ENCODE measurements at places on chromosomes 12 and 14.
A peak's percentile ranks its signal among the peaks of the same experiment; 100 is the strongest.

DNA sequence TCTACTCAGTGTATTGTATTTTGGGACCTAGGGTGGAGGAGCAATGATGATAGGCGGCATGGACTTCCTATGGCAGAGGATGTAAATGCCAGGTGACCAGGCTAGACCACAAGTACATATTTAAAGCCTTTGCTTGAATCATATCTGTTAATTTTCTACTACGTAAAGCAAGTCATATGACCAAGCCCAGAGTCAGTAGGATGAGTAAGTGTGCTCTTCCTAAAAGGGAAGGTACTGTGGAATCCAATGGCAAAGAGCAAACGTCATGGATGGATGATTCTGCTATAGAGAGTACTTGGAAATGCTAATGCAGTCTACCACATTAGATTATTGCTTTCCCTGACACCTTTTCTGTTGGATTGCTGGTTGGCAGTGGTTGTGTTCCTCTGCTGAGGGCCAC is 16.8 kb downstream of the GPATCH2L start:
- DNase-seq = no peak

- DNase-seq = no peak
Measured at GRCh38 chr14:65206078-65206447, 103.7 kb upstream of the MAX start.

DNA sequence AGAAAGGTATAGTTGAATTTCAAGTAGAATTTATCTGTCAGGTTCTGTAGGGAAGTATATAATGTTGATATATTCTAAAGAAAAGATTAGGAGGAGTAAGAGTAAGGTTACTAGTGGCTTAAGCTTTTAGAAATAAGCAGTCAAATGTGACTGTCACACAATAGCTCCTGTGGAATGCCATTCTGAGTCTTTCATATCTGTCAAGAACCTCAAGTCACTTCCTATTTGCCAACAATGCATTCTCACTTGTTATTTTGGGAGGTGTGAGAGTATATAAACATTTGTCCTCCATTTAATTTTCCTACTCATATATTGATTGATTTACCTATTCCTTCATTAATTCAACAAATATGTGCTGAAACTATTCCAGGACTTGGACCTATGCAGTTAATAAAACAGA is 11.7 kb downstream of the CLEC9A start:
- DNase-seq = no peak

DNA sequence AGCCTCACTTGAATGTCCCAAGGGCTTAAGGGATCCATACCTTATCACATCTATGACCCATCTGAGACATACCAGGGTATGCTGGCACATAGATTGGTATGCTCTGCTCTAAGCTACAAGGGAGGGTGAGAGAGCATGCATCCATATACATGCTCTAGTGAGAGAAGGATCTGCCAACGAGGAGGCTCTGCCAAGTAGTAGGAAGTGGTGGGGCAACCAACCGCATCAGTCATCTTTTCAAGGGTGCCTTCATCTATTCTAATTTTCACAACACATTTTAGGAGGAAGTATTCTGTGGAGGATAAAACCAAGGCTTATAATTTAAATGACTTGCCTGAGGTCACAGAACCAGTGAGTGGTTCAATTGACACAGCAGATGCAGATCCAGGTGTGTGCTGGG is 6.6 kb upstream of the PPM1A start:
- DNase-seq = no peak

GRCh38 chr14:53875324-53875897 is 81.2 kb downstream of the BMP4 start:
- DNase-seq = no peak

DNA sequence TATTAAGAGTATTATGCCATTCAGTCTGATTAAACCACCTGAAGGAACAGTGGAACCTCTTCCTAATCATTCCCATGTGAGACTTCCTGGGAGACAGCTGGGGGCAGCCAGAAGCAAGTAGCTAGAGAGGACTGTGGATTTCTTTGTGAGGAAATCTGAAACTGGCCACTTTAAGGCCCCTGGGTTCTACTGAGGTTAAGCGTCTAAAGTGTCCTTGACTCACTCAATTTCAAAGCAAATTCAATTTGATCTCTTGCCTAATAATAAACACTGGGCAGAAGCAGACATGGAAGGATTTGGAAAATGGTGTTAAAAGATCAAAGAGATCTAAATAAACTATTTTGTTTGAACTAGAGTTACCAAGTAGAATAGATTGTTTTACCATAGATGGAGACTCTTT is 909.9 kb downstream of the NRXN3 start:
- DNase-seq = no peak

- no peak for DNase-seq
Measured at GRCh38 chr12:12088761-12089160, 18.0 kb downstream of the BCL2L14 start.

GRCh38 chr14:104864267-104865080 is 594 bp upstream of the CEP170B start:
- no peak for DNase-seq

DNA sequence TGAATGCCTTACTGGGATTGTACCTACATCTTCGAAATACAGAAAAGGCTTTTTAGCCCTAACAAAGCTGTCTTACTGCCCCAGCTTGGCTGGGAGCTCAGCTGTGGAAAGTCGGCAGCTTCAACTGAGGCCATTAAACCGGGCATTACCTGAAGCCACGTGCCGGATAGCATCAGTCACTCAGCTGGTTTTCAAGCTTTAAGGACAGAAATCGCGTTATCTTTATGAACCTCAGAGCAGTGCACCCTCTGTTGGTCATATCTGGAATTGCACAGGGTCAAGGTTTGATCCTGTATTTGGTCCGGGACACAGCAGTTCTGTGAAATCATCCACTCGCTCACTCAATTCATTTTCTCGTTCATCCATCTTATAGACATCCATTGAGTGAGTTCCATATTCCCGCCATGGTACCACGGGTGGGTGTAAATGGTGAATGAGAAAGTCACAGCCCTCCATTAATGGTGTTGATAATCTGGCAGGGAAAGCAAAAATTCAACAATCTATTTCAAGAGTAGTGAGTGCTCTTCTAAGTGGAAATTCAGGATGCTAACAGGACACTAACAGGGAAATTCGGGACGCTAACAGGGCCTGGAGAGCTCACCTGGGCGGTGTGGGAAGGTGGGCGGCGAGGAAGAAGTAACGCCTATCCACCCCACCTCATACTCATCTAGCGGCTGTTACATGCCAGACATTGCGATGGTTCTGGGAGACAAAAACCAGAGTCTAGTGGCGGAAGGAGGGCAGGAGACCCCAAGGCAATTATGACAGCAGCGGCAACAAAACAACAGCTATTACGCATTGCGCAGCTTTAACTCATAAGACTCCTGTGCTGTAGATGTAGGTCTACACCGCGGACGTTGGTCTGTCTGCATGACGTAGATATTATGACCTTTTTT is 60.6 kb upstream of the TCL1A start:
- DNase-seq = peak; percentile 29

- DNase-seq = no peak
Measured at GRCh38 chr12:101604132-101604531, 9.4 kb downstream of the MYBPC1 start.

DNA sequence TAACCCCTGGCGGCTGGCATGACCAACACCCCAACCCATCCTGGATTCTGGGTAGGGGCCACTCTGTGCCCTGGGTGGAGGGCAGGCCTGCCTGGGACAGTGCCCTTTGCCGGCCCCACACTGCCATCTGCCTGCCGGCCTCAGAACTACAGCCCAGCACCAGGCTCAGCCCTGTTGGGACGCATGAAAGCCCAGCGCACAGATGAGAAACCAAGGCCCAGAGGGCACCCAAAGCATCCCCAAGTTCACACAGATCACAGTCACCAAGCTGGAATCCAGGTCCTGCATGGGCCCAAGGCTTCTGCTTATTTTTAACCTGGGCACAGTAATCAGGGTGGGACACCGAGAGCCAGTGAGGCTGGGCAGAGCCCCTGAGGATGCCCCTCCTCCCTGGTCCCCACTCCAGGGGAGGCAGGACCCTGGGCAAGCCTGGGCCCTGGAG is 26.2 kb downstream of the RFLNA start:
- DNase-seq = peak; percentile 32

- DNase-seq = no peak
Measured at GRCh38 chr14:104342435-104343293, 204.3 kb downstream of the KIF26A start.

- DNase-seq = no peak
Measured at GRCh38 chr12:64025174-64025958, 180.9 kb downstream of the SRGAP1 start.

DNA sequence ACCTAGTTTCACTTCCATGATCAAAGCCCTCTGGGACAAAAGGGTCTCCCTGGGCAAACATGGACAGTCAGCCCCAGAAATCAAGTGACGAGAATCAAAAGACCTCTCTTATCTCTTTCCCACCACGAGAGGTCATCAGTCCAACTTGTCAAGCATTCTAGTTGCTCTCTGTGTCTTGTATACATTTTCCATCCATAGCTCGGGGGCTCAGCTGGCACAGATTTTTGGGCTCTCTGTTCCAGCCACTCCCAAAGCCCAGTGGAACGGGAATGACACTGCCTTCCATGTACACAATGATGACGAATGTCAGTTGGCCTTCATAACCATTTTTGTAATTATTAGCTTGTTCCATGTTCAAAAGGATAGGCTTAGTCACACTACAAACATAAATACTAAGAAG is 29.7 kb downstream of the NOS1 start:
- DNase-seq = no peak

GRCh38 chr14:53890611-53891101 is 66.0 kb downstream of the BMP4 start:
- no peak for DNase-seq

- DNase-seq = no peak
Measured at GRCh38 chr12:90770861-90771260, 184.1 kb downstream of the CCER1 start.

GRCh38 chr12:26156201-26156871 is 31.5 kb upstream of the BHLHE41 start:
- no peak for DNase-seq

- DNase-seq = no peak
Measured at GRCh38 chr12:121767525-121768016, 25.9 kb downstream of the RHOF start.

DNA sequence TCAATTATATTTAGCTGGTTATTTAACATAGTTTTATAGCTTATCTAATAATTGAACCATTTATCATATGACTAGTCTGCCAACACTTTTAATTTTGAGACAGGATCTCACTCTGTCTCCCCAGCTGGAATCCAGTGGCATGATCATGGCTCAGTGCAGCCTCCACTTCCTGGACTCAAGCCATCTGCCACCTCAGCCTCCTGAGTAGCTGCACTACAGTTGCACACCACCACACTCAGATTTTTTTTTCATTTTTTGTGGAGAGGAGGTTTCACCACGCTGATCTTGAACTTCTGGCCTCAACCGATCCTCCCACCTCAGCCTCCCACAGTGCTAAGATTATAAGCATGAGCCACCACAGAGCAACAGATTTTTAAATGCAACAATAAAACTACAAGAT is 151.4 kb upstream of the MDGA2 start:
- DNase-seq = no peak

DNA sequence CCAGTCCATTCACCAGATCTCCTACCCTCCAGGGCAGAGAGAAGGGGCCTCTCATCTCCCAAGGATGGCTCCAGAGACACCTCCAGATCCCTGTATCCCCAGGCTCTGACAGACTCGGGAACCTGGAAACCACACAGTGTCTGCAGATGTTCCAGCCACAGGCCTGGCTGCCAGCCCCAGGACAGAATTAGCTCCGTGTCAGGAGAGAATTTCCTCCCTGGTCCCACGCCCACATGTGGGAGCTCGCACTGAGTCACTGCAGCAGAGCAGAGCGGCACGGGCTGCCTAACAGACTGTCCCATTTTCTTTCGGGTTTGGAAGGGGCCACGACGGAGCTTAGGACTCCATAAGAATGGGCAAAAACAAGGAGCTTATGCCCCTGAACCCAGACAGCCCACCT is 33.6 kb downstream of the CMKLR1 start:
- DNase-seq = no peak

DNA sequence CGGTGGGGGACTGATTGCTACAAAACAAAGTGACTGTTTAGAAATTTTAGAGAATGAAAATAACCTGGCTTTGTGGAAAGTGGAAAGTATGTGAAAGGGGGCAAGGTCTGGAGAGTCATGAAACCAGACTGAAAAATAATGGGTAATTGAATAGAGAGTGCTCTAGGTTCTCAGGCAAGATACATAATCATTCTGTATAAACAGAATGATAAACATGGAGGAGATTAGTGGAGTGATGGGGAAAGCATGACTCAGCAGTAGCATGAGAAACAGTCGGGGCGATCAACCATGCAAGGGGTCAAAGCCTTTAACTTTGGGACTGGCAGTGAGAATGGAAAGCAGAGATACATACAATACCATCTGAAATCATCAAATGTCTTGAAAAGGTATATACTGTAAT is 332.5 kb downstream of the CCER1 start:
- DNase-seq = no peak

- no peak for DNase-seq
Measured at GRCh38 chr12:51216642-51217041, 1.2 kb downstream of the POU6F1 start.

DNA sequence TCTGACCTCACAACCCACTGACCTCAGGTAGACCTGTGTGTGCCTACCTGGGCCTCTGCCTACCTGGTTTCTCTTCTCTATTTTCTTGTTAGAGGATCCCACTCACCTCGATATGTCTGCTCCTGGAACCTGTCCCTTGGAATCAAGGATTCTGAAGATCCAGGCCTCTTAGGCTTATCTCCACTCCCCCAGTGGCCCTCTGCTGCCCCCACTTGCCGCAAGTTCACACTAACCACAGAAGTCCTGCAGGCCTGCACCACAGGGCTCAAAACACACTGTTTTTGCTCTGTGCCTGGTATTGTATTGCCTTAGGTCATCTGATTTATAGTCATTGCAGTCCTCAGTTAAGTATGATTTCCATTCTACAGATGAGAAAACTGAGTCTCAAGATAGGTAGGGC is 15.3 kb upstream of the NRXN3 start:
- DNase-seq = no peak

- DNase-seq = no peak
Measured at GRCh38 chr12:108318472-108319275, 20.4 kb downstream of the CMKLR1 start.

DNA sequence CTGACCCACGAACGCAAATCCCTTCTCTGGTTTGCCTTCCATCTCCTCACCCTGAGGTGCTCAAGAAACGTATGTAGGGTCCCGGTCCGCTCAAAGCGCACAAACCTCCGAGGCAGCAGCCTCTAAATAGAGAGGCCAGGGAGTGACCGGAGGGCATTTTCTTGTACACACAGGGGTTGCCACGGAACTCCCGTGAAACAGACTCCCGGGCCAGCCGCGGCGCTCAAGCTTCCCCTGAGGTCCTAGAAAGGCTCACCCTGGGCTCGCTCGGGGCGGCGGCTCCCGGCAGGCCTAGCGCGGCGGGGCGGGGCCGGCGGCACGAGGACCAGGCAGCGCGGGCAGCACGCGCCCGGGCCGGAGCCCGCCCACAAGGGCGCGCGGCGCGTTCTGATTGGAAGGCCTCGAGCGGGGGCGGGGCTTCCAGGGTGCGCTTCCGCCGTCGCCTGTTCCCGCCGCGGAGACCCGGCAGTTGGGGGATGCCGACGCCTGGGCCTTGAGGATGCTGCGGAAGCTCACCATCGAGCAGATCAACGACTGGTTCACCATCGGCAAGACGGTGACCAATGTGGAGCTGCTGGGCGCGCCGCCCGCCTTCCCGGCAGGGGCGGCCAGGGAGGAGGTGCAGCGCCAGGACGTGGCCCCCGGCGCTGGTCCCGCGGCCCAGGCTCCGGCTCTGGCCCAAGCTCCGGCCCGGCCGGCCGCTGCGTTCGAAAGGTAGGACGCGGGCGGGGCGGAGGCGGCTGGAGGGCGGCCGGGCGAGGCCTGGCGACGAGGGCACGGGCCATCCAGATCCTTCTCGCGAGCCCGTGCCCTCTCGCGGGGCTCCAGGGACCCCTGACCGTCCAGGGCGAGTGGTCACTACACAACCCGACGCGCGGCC is at the start of gene TDRD9:
Gene TDRD9, plus strand, starts transcription at position 446 of the 880 bp plus-strand sequence. Its CDS starts 54 bp downstream, at position 500.
- DNase-seq = no peak

GRCh38 chr12:104653730-104654664 is 197.2 kb downstream of the CHST11 start:
- no peak for DNase-seq
